ENCODE measurements at places on chromosomes 12 and 14.

GRCh38 chr12:69000540-69001243 lies 67.7 kb upstream of the CPM start:
- DNase-seq, result no peak

DNA sequence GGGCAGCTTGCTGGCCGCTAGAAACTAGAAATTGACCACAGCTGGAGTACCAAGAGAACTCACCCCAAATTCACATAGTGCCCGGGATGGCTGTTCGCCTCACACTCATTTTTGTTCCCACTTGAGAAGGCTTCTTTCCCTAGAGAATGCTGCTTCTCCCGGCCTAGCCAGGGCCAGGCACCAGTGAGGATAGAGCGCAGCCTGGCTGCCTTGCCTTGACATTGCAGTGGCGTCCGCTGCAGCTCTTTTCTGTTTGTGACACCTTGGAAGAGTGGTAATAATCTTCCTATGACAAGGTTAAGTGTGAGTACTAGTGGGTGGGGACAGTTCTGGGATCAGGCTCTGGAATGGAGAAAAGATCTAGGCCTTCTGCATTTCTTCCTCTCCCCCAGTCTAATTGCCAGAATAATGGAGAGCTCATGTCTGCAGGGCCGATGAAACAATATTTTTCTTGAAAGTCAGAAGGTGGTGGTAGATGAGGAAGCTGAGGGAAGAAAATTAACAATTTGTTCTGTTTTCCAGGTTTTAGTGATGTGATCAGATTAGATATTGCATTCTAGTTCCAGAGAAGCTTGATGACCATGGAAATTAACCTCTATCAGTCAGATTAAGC lies 3.7 kb downstream of the TMEM253 start:
- DNase-seq, result peak; percentile 96

- no peak for DNase-seq
These were observed 20.3 kb upstream of the GNS start for GRCh38 chr12:64779354-64779974.

DNA sequence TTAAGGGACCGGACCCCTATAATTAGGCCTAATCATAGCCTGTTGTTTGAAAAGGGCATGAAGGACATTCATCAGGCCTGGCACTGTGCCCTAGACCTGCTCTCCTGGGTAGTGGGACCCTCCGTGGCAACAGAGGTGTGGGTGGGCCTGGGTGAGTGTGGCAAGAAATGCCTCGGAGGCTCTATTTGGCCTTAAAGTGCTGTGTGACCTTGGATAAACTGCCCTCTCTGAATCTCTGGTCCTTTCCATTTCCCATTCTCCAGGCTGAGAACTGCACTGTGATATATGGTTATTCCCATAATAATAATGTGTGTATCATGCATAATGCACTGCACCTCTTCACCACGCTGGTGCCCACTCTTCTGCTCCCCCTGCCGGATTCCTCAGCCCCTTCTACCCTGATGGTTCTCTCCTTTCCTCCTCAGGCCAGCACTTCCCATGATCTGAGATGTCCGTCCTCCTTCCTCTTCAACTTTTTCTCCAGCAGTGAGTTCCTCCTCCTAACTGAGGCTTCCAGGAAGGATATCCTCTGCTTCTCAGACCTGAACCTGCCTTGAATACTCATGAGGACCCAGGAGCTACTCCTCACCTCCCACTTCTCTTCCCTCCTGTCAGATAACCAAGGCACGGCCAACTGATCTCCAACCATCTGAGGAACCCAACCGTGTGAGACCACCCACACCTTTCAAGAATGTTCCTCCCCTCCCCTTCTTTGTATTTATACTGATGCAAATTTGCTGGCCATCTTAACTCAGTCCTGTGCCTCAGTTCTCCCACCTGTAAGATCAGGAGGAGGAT lies 111.0 kb upstream of the PZP start:
- no peak for DNase-seq

DNA sequence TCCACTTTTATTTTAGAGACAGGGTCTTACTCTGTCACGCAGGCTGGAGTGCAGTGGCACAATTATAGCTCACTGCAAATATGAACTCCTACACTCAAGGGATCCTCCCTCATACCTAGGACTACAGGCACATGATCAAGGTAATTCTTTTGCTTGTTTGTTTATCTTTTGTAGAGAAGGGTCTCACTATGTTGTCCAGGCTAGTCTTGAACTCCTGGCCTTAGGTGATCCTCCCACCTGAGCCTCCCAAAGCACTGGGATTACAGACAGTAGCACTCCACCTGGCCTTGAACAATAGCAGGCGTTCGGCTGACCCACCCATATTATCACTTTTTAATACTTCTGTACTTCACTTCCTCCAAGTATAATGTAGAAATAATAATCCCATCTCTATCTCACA lies 1.4 kb upstream of the RACGAP1 start:
- DNase-seq, result no peak

- peak; percentile 26 for DNase-seq
These were observed 666 bp downstream of the FMNL3 start for GRCh38 chr12:49706351-49707127.

- no peak for DNase-seq
These were observed 44.5 kb upstream of the COCH start for GRCh38 chr14:30829853-30830252.

GRCh38 chr12:5036031-5036430 lies 7.6 kb upstream of the KCNA5 start:
- no peak for DNase-seq

GRCh38 chr14:64760146-64760755 lies 56.0 kb downstream of the PLEKHG3 start:
- no peak for DNase-seq

DNA sequence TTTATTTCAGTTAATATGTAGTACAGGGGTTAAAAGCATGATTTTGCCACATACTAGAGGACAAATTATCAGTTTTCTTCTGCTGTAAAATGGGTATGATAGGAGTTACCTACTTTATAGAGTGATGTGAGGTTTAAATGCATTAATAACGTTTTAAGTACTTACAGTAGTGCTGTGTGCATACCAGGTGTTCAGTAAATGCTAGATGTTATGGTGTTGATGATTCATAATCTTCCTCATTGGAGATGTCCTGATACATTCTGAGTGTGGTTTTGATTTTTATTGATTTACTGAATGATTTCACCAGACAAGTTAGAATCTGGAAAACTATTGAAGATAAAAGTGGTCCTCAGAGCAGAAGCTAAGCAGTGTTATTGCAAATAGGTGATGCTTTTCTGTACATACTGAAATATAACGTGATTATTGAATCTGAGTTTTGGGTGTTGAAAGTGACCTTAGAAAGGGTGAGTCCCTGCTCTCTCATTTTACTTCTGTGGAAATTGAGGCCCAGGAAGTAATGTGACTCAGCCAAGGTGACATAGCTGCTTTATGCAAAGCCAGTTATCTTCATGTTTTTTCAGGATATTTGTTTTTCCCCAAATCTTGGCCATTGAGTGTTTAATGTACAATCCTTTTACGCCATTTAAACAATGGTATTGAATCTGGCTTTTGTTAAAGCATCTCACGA lies 54.7 kb downstream of the VRK1 start:
- no peak for DNase-seq

GRCh38 chr14:32049361-32050088 lies 27.6 kb upstream of the ARHGAP5 start:
- no peak for DNase-seq

GRCh38 chr12:32754111-32754510 lies 1.6 kb downstream of the YARS2 start:
- DNase-seq, result no peak

GRCh38 chr12:41709012-41709411 lies 435.7 kb downstream of the GXYLT1 start:
- no peak for DNase-seq

GRCh38 chr12:3293446-3294161 lies 197.4 kb upstream of the PRMT8 start:
- DNase-seq, result peak; percentile 41

DNA sequence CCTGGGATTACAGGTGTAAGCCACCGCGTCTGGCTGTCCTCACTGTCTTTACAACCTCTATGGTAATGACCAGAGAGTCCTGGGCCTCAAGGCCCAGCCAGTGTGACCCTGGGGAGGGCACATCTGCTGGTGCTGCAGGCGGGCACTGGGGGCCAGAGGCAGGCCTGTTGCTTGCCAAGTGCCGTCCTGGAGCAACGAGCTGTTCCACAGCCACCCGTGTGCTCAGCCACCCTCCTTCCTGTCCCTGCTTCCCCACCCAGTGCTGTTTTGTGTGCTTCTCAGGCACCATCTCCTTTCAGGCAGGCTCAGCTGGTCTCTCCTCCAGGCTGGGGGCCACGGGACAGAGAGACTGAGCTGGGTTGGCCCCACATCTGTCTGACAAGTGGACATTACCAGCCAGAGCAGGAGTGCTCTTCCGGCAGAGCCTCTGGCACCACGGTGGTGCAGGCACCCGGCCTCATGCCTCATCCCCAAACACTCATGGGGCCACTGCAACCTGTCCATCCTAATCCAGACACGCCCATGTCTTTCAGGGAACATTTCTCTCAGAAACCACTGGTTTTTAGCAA lies 9.0 kb downstream of the SLC25A47 start:
- DNase-seq, result no peak

- DNase-seq, result no peak
These were observed 5.5 kb upstream of the CCDC85C start for GRCh38 chr14:99609245-99610170.

DNA sequence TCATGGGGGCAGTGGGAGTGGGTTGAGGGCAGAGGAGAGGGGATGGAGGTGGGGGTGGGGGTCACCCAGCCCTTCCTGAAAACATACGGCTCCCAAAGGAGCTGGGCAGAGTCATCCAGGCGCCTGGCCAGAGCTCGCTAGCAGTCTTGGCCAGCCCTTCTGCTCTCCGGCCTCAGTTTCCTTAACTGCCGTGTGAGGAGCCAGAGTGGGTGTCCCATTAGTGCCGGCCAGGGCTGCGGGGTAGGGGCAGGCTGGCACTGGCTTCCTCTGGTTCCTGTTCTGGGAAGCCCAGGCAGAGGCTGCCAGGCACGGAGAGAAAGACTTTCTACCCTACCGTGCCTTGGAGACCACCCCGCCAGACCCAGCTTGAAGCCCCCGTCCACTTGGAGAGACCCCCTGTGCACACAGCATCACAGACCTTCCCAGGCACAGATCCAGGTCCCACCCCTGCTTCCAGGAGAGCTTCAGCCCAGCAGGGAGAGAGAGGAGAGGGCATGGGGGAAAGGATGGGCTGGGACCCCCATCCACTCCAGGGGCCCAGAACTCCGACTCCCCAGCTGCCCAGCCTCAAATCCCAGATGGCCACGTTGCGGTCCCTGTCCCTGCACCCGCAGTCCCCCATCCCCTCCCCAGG lies 93.3 kb downstream of the RFLNA start:
- DNase-seq, result no peak

Data from DMS79 treated with DMSO at 0.1 percent for 48 hours (cell line).